Activated CD8-positive, alpha-beta memory T cell treated with anti-CD3 and anti-CD28 coated beads for 1 hour (primary cell): ENCODE measurements at places on chromosomes 2 and 18.

DNA sequence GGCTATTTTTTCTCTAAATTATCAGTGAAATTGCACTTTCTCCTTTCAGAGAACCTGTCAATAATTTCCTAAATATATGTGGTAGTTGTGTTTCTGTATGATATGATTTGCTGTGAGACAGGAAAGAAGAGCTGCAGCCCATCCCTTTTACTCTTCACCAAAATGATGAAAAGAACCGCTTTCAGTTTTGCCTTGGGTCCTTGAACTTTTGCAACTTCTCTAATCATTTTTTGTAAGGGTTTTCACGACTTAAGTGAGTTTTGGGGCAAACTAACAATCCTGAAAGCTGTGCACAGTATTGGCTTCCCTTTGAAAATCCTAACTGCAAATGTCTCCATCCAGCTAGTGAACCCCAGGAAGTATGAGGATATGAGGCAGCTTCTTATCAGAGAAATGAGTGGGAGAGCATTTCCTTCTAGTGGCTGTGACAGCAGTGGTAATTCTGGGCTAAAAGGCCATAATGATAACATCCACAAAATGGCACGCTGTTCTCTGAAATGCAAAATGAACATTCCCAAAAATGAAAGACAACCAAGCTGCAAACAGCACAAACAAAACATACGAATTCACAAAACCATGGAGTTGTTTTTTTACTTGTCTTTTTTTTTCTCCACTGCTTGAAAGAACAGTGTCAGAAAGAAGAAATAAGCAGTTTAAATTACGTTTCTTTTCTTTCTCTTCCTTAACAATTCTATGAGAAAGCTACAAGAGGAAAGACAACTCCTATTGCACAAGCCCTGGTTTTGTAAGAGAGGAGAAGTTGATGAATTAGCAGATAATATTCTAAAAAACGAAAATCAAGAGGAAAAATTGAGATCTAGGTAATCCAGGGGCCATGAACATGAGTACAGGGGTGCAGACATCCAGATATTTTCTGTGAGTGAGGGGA is 1291.6 kb upstream of the ZEB2 start:
- no peak for DNase-seq

DNA sequence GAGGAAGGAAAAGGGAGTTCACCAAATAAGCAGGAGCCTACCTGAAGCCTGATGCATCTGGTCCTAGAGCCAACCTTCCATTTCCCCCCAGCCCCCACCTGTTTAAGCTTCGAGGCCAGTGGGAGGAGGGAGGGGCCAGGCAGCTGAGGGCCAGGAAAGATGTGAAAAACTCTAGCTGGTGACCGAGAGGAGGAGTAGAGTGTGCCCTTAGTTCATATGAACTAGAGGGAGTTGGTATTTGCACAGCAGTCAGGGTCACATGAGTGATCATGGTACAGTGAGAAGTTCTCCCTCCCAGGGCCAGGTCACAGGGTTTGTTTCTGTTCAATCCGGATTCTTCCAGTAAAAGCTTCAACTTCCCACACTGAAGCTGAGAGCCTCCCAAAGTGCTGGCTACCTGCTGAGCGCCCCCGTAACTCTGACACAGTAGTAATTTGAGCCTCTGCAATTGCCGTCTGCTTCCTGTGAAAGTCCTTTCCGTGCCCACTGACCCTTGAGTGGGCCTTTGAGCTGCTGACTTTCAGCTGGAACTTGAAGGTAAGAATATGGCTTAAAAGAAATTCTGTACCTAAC is at the start of gene SULT1C2:
SULT1C2 (plus strand) TSS at position 362 of the 573 bp plus-strand sequence. CDS start 4,773 bp downstream, outside the sequence.
- DNase-seq, result no peak

GRCh38 chr2:26401739-26402541 is at the start of gene DRC1:
TSS of gene DRC1 (plus strand) at chr2:26401920. CDS start at chr2:26401990, 70 bp downstream.
- DNase-seq, result no peak

DNA sequence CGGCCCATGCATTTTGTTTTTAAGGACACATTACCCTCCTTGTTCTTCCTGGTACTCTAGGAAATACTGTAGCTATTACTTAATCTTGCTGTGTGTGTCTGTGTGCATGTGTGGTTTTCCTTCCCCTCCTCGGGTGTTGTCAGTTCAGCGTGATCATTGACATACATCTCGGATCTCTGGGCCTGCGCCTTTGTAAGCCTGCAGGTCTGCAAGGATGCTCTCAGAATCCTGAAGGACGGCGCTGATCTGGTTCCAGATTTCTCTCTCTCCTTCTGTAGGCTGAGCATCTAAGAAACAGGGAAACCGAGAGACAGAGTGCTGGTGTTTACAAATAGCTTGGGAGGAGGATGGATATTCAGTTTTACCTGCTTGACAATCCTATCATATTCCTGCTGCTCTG is 100.2 kb downstream of the CYRIA start:
- no peak for DNase-seq

- no peak for DNase-seq
Observed at GRCh38 chr2:152490686-152491455, 155.9 kb downstream of the FMNL2 start.

- peak; percentile 47 for DNase-seq
Observed at GRCh38 chr2:10331027-10331701, 28.5 kb downstream of the HPCAL1 start.

- no peak for DNase-seq
Observed at GRCh38 chr2:137190411-137191195, 425.3 kb downstream of the THSD7B start.

DNA sequence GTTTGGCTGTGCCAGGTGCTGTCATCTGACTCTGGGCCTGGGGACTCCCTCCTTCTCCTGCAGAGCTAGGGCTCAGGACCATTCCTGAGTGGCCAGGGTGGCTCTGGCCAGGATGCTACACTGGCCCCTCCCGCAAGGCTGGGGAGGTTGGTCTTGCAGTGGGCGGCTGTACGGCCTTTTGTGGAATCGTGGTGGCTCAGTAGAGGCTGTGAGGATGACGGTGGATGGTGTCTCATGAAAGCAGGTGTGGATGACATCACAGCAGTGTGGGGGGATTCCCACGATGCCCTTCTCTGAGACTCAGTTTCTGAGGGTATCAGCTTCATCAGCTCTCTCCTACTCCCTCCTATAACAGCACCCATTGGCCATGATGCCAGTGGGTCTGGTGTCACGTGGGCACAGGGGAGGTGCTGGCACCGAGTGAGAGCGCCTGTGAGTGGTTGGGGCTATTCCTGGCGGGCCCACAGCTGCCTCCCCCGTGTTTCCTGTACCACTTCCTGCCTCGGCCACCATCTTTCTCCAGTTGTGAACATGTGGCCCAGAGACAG is 144.2 kb upstream of the HDAC4 start:
- no peak for DNase-seq
